ENCODE measurements at places on chromosomes 4 and X. TPM values are rescaled to one million over a fixed set of nuclear protein-coding genes. Genes with fewer than 3 reads are reported as not detected.

SPANXD gene
- total RNA-seq: not detected

TSPAN5 gene
- 19.0 TPM for total RNA-seq

CDX4 gene
- total RNA-seq: not detected

ATP1B4 gene
- not detected for total RNA-seq

MND1 gene
- total RNA-seq: 4.0 TPM

RNF128 gene
- 51.8 TPM for total RNA-seq

HMGN5 gene
- 0.72 TPM for total RNA-seq

SLC2A9 gene
- total RNA-seq: 102 TPM

GUCY1A1 gene
- total RNA-seq: 0.64 TPM

DDIT4L gene
- total RNA-seq: 1.2 TPM

S100P gene
- total RNA-seq: 267 TPM

IDH3G gene
- 22.4 TPM for total RNA-seq

ANKRD50 gene
- 17.7 TPM for total RNA-seq

PWWP3B gene
- total RNA-seq: 0.24 TPM

SERTM2 gene
- not detected for total RNA-seq

PRDM8 gene
- total RNA-seq: 0.48 TPM

ADAMTS3 gene
- 3.9 TPM for total RNA-seq

KCND1 gene
- total RNA-seq: 0.43 TPM

MBNL3 gene
- 9.2 TPM for total RNA-seq

SSX1 gene
- total RNA-seq: not detected

ARHGEF9 gene
- 7.5 TPM for total RNA-seq

IL3RA gene
- total RNA-seq: not detected

PFKFB1 gene
- not detected for total RNA-seq

DMRTC1 gene
- total RNA-seq: not detected

MFAP3L gene
- total RNA-seq: 3.9 TPM

PAGE1 gene
- not detected for total RNA-seq

TMEM31 gene
- not detected for total RNA-seq

FAM184B gene
- total RNA-seq: not detected
